Common myeloid progenitor, CD34-positive (primary cell): ENCODE measurements at places on chromosomes 1 and 21.

DNA sequence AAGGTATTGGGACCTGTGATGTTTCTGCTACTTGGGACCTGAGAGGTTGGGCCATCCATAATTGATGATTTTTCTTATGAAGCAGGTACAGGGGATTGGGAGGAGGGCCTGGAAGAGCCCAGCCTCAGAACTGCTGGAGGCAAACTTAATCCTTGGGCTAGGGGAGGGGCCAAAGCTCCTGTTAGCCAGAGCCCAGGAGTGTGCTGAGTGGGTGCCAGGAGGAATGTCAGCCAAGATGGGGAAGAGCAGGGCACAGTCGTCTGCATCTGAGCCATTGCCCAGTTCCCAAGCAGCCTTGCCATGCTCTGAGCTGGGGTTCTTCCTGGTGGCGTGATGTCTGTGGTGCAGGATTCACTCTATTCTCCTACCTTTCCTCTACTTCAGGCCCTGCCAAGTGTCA, 5.8 kb downstream of the MAPKAPK2 start:
- DNase-seq = no peak

- DNase-seq = no peak
These were observed 4.5 kb downstream of the EFNA3 start for GRCh38 chr1:155083052-155083541.

DNA sequence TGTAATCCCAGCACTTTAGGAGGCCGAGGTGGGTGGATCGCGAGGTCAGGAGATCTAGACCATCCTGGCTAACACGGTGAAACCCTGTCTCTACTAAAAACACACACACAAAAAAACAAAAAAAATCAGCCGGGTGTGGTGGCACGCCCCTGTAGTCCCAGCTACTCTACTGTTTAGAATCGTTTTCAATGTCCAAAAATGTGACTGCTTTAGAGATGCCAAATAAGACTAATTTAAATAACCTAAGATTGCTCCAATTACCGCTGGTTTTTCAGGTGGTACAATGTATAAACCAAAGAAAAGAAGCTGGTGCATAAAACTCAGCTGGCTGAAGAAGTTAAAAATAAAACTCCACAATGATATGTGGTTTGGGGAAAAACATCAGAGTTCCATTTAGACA, 132.0 kb downstream of the RERE start:
- DNase-seq = no peak

GRCh38 chr1:185789501-185790193, 55.5 kb downstream of the HMCN1 start:
- no peak for DNase-seq

- DNase-seq = no peak
These were observed 42.0 kb upstream of the LDLRAP1 start for GRCh38 chr1:25501235-25502058.
